Left lung (tissue), 14 donors: ENCODE measurements at places on chromosomes 11 and 22.

GRCh38 chr22:39087881-39088684 is 9.0 kb upstream of the APOBEC3H start:
- no peak for DNase-seq

DNA sequence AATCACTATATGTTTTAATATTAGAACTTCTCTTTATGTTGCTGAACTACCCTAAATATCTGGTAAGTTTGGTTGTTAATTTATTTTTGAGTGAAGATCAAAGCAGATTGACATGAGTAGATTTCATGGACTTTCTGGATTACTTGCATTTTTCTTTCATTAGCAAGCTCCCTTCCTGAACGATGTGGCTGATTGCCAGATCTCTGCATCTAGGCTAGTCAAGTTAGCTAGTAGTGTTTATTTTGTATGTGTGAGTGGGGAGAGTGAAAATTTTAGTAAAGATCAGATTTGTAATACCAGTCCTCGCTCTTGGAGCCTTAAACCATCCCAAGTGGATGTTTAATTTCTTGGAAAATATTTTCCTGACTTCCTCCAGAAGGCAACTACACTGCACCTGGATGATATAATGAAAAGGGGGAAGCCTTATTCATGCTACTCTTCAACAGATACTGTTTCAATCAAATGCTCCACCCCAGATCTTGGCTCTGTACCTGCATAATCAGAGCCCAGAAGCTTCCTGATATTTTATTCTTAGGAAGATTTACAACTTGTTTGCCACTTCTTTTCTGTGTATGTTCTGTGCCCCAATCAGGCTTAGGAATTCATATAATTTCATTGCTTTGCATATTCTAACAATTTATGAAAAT is 143.2 kb upstream of the GRIA4 start:
- DNase-seq = peak; percentile 52

GRCh38 chr11:42473106-42473505 is 838.7 kb upstream of the API5 start:
- DNase-seq = no peak

DNA sequence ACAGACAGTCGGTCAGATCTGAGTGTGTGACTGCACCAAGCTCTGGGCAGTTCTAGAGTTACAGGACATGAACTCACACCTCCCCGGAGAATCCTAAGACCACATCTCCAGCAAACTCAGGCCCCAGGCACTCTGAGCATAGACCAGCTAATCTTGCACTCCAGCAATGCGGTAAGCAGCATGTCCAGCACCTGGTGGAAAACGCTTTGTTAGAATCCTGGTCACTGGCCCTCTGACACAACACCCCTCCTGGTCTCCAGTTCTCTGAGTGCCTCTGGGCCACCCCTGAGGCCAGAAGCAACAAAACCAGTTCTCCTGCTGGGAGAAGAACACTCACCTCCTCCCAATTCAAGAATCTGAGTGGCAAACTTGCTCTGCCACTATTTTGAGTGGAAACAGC is 82.7 kb upstream of the TMEM45B start:
- DNase-seq = no peak

- DNase-seq = peak; percentile 42
Measured at GRCh38 chr11:46356924-46357482, 9.7 kb downstream of the DGKZ start.

DNA sequence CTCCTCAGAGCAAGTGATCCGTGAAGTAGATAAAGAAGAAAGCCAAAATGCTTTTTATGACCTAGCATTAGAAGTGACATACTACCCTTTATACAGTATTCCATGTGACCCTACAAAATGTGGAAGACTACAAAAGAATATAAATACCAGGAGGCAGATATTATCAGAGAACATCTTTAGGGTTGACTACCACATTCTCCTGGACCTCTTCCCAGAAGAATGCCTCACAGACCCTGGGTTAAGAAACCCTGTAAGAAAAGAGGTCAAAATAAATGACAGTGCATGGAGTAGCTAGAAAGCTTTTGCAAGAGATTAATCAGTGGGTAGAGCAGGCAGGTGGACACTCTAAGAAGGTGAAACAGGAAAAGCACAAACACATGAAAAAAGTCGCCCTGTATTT is 69.2 kb downstream of the FANCF start:
- no peak for DNase-seq

- no peak for DNase-seq
Measured at GRCh38 chr11:63243533-63243932, at the start of gene SLC22A25. Gene SLC22A25 (minus strand): TSS chr11:63243599. CDS start chr11:63229652, 13,947 bp downstream.

GRCh38 chr22:37428649-37429586 is 1.6 kb upstream of the ELFN2 start:
- DNase-seq = peak; percentile 41
